ENCODE measurements at places on chromosomes 16 and 17.

DNA sequence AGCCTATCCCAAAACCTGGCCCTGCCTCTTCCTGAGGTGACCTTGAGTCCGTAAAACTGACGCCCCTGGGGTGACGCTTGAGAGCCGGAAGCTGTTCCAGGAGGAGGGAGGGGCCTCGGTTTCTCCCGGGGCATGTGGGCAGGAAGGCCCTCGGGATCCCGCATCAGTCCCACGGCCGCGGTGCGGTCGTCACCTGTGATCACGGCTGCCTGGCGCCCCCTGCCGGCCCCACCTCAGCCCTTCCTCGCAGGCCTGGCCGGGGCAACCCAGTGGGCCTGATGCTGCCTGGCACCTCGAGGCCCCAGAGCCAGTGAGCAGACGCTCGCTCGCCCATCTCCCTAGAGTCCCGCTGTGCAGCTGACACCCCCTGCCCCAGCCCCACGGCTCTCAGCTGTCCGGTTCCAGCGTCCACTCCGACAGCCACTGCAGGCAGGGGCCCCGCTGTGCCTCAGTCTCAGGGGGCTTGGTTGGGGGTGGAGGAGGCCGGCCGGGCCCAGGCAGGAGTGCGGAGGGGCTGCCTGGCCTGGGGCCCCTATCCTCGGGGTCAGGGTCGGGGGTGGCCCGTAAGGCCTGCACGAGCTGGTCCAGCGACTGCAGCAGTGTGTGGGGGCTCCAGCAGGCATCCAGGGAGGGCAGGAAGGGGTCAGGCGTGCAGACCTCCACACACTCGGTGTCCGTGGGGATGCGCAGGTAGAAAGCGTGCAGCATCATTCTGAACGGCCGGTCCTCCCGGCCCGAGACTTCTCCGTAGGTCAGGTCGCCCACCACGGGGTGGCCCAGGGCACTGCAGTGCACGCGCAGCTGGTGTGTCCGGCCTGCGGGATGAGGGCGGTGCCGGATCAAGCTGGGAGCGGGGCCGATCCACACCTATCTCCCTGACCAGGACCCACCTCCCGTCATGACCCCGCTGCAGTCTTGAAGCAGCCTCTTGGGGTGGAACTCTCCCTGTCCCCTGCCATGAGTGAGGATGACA lies 2.3 kb downstream of the RPUSD1 start:
- DNase-seq: no peak

DNA sequence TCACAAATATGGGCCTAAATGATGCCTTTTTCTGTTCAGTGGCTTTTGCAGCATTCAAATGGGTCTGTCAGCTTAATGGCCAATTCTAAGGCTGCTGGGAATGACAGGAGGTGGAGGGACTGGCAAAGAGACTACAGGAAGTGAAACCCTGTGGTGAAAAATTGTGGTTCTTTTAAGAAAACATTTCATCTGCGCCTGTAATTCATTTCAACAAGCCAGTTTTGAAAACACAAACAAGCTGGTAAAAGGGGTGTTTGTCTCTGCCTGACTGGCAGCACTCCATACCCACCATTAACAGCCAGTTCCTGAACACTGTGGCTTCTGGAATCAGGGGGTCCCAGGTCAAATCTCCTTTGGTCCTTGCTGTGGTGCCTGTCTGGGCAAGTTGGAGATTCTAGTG lies 3.6 kb upstream of the KDM8 start:
- DNase-seq: no peak

DNA sequence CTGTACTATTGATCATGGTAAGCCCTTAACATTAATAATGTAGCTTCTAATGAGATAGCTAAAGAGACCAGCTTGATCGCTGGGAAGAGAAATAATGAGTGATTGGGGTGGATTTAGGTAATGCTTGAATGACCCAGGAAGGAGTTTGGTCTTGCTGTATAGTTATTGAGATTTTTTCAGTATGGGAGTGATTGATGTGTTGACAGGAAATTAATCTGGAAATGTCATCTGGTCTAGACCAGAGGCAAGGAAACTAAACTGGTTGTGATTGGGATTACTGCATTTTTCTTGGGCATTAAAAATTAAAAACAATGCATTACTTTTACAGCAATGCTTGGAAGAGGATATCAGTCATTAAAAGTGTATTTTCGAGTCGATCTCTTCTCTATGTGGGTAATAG lies 11.8 kb downstream of the TEFM start:
- DNase-seq: no peak

DNA sequence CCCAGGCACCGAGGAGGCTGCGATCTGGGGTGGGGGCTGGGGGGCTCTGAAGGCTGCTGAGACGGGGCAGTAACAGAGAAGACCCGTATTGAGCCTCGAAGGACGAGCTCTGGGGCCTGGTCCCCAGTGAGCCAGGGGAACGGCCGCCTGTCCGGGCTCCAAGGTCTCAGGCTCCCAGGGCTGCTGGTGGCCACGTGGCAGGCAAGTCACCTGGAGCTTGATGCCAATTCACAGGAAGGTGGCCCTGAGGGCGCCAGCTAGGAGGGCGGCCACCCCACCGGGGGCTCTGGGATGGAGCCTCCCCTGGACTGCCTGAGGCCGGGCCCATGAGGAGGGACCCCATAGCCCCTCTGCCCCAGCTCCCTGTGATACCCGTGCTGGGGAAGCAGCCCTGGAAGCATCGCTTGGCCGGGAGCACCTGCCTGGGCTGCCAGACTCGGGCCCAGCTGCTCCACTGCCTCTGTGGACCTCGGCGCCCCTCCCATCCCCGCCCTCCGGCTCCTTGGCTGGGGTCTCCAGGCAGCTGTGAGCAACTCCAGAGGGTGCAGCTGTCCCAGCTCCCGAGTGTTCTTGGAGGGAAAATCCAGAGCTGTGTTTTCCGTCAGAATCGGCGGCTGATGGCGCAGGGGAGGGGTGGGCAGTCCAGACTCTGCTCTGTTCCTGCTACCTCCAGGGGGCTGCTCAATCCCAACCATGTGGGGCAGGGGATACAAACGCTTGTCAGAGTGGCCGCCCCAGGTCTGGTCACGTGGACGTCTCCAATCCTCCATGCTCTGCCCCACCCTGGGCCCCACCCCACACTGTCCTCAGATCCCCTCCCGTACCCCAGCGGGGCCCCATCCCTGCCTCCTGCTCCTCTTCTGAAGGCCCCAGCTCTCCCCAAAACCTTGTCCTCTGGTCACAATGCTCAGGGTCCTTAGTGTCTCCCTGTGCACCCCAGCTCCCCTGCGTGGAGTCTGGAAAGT lies 67.2 kb upstream of the GNG13 start:
- DNase-seq: no peak

DNA sequence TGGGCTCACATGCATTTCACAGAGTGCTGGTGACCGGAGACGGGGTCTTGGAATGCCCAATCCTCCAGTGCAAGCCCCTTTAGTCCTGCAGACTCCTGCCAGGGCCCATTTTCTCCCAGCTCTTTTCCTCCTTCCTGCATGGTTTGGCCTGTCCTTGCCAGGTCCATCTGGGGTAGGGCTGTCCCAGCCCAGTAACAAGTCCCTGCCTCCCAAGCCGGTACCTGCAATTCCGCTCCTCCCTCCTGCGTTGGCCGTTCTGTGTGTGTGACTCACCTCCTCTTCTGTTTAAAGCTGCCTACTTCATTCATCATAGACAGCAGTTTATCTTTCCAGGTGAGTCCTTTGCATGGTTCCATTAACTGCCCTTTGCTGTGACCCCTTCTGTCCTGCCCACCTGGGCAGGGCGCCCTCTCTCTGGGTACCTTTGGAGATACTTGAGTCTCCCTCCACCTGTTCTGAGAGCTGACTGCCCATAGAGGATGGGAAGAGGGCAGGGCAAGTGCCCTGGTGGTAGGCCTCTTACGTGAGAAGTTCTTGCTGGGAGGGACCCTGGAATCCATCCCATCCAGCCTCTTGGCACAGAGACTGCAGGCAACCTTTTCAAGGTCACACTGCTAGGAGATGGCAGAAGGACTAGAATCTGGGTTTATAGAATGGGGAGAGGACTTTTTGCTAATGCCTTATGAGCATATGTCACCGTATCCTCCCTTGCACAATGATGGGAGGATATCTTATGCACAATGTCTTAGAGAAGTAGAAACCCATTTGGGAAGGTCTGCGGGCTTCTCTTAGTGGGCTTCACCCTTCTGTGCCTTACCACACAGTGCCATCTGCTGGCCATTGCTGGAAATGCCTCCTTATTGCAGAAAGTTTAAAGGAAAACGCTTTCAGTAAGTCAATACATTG lies 29.7 kb upstream of the LGALS9 start:
- DNase-seq: peak; percentile 65

DNA sequence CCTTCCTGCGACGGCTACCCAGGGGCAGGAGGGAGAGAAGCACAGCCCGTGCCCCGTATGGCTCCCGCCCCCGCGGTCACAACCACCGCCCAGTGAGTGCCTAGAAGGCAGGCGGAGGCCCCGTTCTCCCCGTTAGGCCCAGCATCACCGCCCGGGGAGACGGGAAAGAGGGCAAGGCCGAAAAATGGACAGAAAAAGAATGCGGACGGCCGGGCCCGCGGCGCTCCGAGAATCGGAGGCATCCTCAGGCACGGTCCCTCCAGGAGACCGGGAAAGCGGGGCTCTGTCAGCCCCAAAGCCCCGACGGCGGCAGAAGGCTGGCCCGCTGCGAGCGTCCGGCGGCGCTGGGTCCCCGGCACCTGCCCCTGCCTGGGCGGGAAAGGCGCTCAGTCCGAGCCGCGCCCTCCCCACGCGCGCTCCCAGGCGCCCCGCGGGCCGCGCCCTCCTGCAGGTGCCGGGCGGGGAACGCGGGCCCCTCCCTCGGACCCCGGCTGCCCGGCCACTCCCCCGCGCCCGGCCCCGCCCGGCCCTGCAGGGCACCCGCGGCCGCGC lies 407 bp downstream of the MCRIP1 start:
- no peak for DNase-seq

GRCh38 chr17:64551461-64551860 lies 44.7 kb downstream of the CEP95 start:
- DNase-seq: no peak

- no peak for DNase-seq
Measured at GRCh38 chr17:31597646-31598398, 206.3 kb downstream of the RAB11FIP4 start.

GRCh38 chr17:42177684-42178083 lies 3.3 kb downstream of the KCNH4 start:
- no peak for DNase-seq

DNA sequence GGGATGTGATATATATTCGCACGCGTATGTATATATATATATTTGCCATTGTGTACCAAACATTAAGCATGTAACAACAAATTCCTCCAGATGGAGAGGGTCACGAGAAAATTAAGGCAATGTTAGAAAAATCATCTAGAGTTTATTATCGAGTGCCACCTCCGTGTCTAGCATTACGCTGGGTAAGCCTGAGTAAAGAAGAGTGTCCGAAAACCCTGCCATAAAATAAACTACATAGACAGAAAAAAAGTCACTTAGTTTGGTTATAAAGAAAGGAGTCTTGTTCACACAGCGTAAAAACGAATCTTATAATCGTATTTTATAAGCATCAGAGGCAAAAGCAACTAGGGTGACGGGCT lies 644 bp upstream of the RHOT1 start:
- DNase-seq: no peak

DNA sequence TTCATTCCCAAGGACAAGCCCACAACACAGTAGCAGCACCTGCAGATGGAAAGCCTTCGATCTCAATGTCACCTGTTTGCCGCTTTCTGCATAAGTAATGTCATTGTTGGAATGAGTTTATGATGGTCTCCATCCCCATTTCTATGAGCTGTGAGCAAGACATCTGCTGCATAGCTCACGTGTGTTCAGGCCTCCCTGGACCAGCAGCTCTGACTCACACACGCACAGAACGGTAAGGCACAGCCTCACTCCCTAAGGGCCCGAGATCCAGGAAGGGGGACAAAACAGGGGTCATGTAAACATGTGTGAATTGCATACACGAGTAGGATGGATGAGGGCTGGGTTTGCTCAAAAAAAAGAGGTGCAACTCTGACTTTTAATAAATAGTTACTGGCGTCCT lies 223.1 kb downstream of the SOX9 start:
- DNase-seq: no peak

Data from NCI-H2171 treated with DMSO at 0.1 percent for 48 hours (cell line).